ENCODE measurements at places on chromosomes 1 and 21. TPM values are rescaled to one million over a fixed set of nuclear protein-coding genes. Genes with fewer than 3 reads are reported as not detected.

GRCh38 chr1:29800522-29800956 lies 564.2 kb downstream of the PTPRU start:
- DNase-seq, result no peak

GRCh38 chr1:93296555-93297154 lies 49.1 kb upstream of the DR1 start:
- no peak for DNase-seq

DNA sequence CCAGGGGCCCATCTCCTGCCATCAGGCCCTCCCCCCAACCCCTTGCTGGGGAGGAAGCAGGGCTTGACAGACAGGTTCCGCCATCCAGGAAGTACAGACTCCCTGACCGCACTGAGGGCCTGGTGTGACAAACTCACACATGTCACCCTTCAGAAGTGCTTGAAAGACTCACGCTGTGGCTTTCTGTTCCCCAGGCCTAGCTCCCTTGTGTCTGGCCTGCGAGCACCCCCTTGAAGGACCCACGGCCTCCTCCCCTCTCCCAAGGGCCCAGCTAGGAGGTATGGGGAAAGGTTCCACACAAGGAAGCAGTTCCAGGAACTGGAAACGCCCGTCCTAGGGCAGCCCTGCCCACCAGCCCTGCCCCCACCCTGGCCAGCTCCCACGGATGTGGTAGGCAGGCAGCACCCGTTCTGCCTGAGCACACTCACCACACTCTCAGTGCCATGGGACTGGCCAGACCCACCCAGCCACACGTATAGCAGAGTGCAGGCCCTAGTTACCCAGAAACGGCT lies 26.7 kb downstream of the SLC2A1 start:
- peak; percentile 72 for DNase-seq

GRCh38 chr21:42617486-42617885 lies 35.9 kb upstream of the PDE9A start:
- no peak for DNase-seq

- no peak for DNase-seq
These were observed 42.2 kb upstream of the TARBP1 start for GRCh38 chr1:234520908-234521817.

- DNase-seq, result no peak
These were observed 313.1 kb upstream of the TMPRSS15 start for GRCh38 chr21:18716578-18717138.

- DNase-seq, result no peak
These were observed 301.3 kb downstream of the SIPA1L2 start for GRCh38 chr1:232328486-232329102.

DNA sequence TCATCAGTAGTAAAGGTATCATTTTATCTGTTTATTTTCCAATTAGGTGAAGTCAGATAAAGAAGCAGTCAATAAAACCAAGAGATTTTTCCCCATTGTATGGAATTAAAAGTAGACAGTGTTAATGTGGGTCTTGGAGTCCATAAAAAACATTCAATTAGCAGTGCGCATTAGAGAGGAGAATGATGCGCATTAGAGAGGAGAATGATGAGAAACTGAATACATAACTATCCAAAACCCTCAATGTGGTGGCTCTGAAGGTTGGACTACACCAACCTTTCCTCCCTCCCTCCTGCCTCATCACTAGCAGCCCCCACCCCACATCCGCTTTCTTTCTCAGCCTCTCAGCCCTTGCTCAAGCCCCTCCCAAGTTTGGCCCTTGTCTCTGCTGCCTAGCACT lies 99.5 kb downstream of the DAB1 start:
- DNase-seq, result no peak

DNA sequence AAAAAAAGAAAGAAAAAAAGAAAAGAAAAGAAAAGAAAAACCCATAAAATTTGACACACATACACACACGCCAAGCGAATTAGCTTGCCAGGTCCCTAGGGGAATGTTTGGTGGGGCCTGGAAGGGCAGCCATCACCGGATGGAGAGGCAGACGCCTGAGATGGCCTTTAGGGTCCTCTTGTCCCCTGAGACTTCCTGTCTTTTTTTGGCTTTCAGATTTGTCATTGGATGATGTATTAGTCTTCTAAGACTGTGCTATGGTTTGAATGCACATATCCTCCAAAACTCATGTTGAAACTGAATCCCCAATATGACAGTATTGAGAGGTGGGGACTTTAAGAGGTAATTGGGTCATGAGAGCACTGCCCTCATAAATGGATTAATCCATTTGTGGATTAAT lies 211.8 kb downstream of the TOMM20 start:
- DNase-seq, result no peak

DNA sequence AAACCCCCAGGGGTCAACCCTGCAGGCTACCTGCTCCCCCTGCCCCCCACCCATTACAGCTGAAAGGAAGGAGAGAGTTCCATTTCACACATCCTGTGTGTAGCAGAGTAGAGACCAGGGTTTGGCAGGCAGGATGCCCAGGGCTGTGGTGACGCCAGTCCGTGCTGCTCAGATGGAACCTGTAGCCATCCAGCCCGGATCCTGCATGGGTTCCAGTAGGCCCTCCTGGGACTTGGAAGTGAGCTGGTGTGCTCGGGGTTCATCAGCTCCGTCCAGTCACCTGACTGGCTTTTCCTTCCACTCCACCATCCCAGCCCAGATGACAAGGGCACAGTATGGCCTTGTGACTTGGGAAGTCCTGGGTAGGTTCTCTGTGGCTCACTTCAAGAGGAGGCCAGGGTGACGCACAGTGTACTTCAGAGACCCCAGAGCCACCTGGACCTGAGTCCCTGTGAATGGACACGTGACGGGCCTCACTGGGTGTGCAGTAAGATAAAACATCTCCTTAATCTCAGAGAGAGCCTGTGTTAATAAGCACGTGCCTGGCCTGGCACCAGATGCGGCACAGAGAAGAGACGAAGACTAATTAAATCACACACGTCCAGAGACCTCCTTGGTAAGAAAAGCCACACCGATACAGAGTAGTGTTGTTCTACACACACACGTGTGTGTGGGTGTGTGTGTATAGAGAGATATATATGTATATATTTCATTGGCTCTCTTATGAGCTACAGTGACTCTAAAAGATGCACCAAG lies 16.0 kb downstream of the ITPKB start:
- no peak for DNase-seq

DNA sequence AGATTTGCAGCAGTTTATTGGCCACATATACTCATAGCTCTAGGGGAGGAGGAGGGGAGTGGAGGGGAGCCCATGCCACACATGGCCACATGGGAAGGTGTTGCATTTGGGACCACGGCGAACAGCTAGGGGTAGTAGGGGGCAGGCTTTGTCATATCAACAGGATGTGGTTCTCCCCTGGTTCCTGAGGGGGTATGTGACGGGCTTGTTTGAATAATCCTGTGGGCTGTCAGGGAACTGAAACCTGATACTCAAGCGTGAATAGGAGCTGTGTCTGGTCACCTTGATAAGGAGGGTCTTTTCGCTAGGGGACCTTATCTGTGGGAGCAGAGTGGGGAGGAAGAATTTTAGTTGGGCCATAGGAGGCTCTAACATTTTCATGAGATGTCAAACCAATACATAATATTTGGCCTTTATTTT lies 264.7 kb downstream of the CTH start:
- DNase-seq, result no peak

- no peak for DNase-seq
These were observed 13.5 kb upstream of the SPATA1 start for GRCh38 chr1:84492726-84493125.

GRCh38 chr1:232274999-232275710 lies 354.8 kb downstream of the SIPA1L2 start:
- no peak for DNase-seq

- no peak for DNase-seq
These were observed 48.8 kb downstream of the PIK3CD start for GRCh38 chr1:9700340-9700739.

DNA sequence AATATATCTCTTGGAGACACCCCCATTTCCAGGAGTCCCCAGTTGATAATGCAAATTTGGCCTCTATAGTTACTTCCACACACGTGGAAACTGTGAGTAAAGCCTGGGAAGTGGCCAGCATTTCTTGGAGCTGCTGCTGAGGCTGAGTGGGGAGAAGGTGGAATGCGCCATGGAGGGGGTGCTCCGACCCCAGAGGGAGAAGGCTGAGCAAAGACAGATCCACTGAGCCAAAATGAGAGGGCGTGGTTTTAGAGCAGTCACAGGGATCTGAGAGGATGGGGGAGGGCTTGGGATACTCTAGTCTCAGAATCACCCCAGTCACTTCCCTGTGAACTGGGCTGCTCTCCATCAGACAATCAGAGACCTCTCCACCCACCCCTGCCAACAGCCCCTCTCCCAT lies 38.7 kb downstream of the TRIM62 start:
- no peak for DNase-seq

UBASH3A gene
- total RNA-seq, result 26.7 TPM

PTAFR gene
- total RNA-seq, result 4.9 TPM

KCND3 gene
- 0.33 TPM for total RNA-seq

SIPA1L2 gene
- total RNA-seq, result 3.2 TPM

PPFIA4 gene
- 2.1 TPM for total RNA-seq

KRTCAP2 gene
- 97.7 TPM for total RNA-seq

PDZK1 gene
- total RNA-seq, result 0.90 TPM

FYB2 gene
- total RNA-seq, result 4.7 TPM

BSND gene
- 0.14 TPM for total RNA-seq

TMOD4 gene
- 0.38 TPM for total RNA-seq

S100A2 gene
- total RNA-seq, result 9.8 TPM

All from thymus (tissue), 14 donors.